ENCODE measurements at places on chromosomes 7 and 10.

DNA sequence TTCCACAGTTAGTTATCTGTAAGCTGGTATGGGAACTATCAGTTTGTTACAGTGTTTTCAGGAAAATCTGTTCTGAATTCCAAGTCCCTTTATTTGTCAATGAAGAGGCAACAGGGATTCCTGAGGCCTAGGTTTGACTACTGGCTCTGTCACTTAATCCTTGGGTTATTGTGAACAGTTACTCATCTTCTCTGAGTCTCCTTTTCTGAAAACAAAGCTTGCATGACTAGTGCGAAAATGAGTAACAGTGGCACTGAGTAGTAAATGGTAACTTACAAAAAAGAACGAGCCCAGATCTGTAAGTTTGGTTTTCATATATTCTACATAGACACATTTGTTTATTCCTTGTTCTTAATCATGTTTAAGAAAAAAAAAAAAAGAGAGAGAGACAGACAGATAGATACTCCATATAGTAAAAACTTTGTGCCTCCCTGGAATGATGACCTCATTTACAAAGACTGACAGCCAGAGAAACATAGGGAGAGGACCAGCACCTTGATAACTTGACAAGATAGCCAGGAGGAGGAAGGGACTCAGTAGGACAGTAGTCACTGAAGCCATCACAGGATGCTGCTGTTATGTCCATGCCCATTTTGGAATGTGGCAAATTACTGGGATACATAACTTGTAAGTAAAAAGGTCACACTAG is 1.9 kb downstream of the MRPS33 start:
- no peak for DNase-seq

GRCh38 chr10:43041422-43042342 is 35.2 kb upstream of the RET start:
- DNase-seq: no peak

- peak; percentile 7 for DNase-seq
Observed at GRCh38 chr10:113709221-113709838, 29.6 kb downstream of the CASP7 start.

- DNase-seq: no peak
Observed at GRCh38 chr7:111290419-111290818, 199.5 kb downstream of the LRRN3 start.

GRCh38 chr7:157656195-157656769 is 319.5 kb downstream of the DNAJB6 start:
- no peak for DNase-seq

DNA sequence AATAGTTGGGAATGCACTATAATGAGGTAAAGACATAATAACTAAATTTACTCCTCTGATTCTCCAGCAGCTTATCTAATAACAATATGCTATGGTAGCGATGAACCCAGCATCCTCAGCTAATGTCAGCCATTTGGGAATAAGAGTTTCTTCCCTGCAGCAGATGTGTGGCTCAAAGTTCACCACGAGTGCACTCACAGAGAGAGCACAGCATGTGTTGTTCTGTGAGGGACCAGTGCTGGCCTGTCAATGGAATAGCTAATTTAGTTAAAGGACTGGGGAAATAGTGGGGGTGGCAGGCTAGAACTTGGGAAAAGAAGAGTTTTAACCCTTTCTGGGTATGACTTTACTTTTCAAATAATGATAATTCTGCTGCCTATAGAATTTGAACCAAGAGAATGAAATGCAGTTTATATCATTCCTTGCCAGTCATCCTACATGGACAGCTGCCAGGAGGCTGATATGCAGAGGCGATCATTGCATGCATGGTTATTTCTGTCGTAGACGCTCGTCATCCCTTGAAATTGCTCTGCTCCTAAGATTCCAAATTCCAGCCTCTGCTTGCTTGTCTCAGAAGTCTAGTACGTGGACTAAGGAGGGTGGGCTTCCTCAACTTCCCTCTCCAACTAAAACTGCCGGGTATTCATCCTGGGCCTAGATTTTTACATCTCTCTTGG is 355.6 kb downstream of the RNLS start:
- DNase-seq: no peak
